ENCODE measurements at places on chromosomes 6 and 20.

GRCh38 chr6:14272737-14273085 is 155.1 kb downstream of the CD83 start:
- no peak for DNase-seq

- DNase-seq: no peak
Measured at GRCh38 chr6:34218691-34219090, 18.0 kb upstream of the HMGA1 start.

DNA sequence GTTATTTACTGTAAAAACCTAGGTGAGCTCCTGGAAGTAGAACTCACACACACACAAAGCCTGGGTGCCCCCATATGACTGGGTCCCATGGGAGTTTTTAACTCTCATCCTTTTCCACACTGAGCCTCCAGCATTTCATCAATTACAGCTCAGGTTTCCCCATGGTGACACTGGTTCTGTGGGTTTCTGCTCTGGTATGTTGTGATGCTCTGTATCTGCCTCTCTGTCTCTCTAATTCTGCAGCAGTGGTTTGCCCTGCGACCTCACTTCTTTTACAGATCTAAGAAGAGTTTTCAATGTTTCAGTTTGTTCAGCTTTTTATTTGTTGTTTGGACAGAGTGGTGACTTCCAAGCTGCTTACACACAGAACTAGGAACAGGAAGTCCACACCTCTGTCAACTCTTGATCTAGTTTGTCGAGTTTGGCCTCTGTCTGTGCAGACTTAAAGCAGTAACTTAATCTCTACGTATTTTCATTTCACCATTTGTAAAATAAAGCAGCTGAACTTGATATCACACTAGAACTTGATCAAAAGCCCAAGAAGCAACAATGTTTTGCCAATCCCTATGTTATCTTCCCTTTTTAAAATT is 554.3 kb downstream of the EPHA7 start:
- DNase-seq: no peak

DNA sequence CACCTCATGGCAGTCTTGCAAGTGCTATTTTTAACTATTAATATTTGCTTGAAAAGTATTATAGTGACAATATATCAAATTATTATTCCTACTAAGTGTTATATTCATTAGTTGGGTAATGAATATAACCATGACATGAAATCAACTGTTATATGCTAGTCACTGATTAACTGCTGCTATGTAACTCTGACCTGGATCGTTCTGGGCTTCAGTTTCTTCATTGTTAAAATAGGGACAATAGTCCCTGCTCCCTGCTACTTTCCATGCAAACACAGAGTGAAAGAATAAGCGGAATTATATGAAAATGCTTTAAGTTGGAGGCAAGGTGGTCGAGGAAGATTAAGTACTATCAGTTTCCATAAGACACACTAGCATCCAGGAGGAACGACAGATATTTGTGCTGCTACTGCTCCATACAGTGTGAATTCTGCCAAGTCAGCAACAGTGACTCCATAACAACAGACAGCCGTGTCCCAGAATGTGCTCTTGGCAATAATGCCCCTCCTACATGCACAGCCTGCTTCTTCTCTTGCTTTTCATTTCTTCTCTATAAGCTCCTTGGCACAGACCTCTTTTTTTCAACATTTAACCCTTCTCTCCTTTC is 107.2 kb downstream of the CHD6 start:
- no peak for DNase-seq

DNA sequence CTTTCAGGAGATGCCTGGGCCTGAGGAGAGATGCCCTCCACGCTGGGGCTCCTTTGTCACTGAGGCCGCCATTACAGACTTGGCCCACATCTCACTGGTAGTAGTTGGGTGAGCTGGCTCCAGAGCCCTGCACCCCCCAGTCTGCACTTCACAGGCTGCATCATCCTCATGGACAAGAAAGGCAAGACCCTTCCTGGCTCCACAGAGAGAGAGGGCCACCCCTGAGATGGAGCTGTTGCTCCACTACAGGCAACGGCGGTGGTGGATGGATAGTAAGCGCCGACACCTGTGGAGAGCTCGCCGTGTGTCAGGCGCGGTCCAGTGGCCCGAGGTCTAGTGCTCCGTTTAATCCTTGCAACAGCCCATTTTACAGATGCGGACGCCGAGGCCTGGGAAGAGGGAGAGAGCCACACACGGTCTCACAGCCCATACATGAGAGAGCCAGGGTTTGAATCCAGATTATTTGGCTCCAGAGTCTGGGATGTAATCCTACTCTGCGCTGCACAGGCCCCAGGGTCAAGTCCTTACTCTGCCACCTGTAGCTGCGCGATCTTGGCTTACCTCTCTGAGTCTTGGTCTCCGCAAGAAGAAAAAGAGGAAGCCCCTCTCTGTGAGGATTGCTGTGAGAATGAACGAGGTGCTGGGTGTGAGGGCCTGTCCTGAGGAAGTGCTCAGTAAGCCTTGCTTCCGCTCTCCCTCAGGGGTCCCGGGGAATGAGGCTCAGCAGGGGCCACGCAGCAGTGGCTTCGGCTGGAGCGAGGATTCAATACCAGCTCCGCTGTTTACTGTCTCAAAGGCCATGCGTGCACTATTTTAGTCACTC is 34.5 kb downstream of the SPDEF start:
- peak; percentile 14 for DNase-seq

DNA sequence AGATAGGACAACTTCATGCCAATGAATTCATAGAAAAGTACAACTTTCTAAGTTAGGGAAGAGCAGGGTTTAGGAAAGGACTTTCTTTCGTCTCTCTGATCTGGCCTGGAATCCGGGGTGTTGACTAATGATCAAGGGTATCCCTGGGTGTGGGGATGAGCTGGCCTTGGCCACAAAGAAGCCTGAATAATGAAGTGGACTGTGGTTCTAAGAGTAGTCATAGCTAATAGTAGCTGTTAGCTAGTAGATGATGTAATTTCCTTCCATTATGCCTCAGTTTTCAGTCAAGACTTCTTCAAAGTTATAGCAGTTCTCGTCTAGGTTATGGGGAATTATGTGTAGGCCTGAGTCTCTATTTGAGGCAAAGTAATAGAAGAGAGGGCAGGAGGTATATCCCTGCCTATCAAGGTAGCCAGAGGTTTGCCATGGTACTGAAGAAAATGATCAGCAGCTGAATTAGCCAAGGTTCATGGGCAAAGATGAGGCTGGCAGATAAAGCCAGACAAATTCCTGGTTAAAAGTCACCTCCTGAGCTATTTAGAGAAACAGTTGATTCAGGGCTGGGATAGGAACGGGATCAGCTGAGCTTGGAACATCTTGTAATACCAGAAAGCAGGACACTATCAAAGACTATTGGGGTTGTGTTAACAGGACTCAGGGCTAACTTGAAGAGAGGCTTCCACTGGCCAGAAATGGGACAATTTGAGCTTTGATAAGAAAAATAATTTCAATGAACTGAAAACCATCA is 18.7 kb upstream of the TRPC4AP start:
- DNase-seq: peak; percentile 64

GRCh38 chr6:36123270-36124139 is 6.8 kb upstream of the MAPK13 start:
- DNase-seq: peak; percentile 89

DNA sequence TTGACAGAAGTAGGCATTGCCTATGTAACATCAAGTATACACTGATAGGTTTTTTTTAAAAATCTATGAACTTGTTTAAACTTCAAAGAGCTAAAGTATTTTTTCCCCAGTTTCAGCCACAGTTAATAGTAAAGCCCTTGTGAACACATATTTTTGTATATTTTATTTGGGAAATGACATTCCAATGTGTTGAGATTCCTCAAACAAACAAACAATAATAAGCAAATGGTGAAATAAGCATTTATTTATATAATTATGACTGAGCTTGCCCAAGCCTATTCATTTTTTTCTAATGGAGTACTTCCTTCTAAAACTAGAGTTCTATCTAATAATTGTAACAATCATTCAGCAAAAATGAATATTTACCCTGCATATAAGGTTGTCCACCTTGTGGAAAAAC is 12.5 kb downstream of the SYCP2 start:
- no peak for DNase-seq

DNA sequence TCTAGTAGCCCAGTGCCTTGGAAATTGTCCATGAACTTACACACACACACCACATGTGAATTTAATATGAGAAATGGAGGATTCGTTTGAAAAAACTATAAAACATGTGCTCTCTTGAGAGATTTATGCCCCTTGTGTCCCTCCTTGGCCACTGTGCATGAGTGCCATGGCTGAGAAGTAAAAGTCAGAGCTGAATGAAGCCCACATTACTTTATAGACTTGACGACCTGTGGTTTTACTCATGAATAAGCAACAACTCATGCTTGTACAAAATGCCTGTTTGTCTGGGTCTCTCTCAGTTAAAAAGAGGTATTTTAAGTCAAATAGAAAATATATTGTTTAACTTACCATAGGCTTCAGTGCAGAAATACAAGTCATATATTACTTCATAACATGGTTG is 102.7 kb downstream of the KCNQ5 start:
- DNase-seq: no peak

DNA sequence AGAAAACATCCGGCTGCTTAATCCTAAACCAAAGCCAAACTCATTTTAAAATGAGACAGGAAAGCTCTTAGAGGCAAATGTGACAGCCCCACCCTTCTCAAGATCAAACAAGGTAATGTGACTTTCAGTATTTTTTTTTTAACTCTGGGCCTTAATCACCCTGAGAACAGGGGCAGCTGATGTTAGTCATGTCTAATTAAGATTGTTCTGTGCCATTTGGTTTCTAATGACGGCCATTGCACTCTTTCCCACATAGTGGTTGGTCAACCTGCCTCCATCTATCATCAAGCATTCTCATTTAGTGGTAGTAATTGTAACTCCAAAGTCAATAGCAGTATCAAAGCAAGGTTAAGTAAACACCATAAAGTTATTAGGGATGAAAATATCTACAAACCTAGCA is 191.6 kb upstream of the EXOC2 start:
- no peak for DNase-seq

- no peak for DNase-seq
Measured at GRCh38 chr6:108946695-108947094, 98.5 kb downstream of the ARMC2 start.

- no peak for DNase-seq
Measured at GRCh38 chr6:101935732-101936131, 542.2 kb downstream of the GRIK2 start.

- peak; percentile 83 for DNase-seq
Measured at GRCh38 chr6:163661272-163661671, 246.8 kb downstream of the QKI start.

GRCh38 chr6:108618623-108619152 is 58.0 kb downstream of the FOXO3 start:
- DNase-seq: no peak

DNA sequence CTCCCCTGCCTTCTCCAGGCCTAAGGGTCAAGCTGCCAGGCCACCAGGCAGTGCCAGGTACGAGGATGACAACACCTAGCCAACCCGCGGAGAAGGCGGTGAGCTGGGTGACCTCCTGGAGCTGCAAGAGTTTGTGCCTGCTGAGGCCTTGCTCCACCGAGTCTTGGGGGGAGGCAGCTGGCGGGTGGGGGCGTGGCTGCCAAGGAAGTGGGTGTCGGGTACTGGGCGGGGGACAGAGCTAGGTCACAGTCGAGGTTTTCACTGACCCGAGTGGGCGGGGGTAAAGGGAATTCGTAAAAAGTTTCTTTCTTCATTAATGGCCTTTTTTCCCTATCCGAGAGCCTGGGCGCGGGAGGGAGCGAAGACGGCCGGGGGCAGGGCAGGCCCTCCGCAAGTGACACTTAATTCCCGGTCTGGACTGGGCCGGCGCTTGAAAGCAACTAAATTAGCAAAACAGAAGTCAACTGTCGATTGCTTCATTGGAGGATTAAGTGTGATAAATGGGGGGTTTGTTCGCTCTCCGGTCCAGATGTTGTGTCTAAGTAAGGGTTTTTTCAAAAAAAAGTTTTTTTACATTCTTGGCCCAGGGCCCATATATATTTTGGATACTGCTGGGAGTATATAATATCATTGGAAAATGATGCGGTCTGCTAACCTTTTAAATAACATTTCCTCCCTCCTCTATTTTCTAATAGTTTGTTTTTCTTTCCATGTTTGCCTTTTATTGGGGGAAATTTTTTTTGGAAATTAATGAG is 43.1 kb upstream of the FOXP4 start:
- peak; percentile 18 for DNase-seq

DNA sequence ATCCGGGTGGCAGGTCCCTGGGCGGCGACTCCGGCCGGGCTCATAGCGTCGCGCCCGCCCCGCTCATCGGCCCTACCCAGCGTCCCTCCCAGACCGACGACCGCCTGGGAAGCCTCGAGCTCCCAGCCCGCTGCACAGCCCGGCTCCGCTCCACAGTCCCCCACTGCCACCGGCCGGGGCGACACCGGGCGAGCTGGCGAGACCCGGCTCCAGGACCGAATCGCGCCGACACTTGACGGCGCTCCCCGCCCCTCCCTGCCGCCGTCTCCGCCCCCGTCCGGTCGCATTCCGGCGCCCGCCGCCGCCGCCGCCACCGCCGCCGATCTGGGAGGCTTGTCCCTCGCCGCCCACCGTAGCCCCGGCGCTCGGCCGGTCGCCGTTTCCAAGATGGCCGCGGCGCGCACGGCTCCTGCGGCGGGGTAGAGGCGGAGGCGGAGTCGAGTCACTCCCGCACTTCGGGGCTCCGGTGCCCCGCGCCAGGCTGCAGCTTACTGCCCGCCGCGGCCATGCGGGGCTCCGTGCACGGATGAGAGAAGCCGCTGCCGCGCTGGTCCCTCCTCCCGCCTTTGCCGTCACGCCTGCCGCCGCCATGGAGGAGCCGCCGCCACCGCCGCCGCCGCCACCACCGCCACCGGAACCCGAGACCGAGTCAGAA is at the start of gene MAP3K4:
Gene MAP3K4, plus strand, starts transcription at position 364 of the 655 bp plus-strand sequence. Its CDS starts 163 bp downstream, at position 527.
- peak; percentile 88 for DNase-seq

DNA sequence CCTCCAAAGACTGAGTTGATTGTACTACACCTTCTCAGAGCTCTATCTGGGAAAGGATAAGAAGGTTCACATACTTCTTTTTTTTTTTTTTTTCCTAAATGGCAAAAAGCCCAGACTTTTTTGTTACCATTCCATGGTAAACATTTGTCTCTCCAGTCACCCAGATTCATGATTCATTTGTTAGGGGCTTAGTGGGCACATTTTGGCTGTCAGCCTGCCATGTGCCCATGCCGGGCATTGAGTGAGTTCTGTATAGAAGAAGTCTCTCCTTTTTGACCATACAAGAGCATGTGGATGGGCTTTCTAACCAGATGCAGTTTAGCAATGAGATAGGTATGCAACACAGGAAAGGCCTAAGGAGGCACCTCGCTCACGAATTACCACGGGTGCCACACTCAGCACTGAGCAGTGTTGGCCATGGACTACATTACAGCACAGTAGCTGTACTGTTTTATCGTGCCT is 447.5 kb upstream of the HSF2 start:
- DNase-seq: no peak

GRCh38 chr20:19937218-19937617 is 79.9 kb upstream of the NAA20 start:
- DNase-seq: peak; percentile 61

GRCh38 chr20:18678549-18679419 is 90.9 kb downstream of the DTD1 start:
- no peak for DNase-seq

GRCh38 chr6:168671028-168671862 is 230.3 kb downstream of the SMOC2 start:
- DNase-seq: no peak

GRCh38 chr6:36805917-36806316 is 33.3 kb downstream of the CPNE5 start:
- no peak for DNase-seq

All from suppressor macrophage (primary cell).